Fibroblast of skin of right biceps (primary cell): ENCODE measurements at places on chromosomes 13 and 19.

DNA sequence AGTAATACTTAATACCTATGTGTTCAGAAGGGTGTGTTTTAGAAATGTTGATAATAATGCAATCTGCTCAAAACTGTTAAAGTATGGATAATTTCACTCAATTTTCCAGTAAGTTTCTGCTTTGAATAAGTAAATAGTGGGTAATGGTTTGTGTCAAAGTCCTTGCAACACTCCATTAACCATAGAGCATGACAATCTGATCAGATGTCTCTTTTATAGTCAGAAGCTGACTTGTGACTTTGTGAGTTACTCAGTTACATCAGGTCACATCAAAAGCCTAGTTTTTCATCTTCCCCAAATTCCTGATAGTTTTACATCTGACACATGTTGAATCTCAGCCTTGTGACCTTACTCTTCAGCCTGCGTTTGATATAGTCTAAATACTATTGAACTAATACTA lies 338.0 kb downstream of the EFNB2 start:
- DNase-seq: no peak

- no peak for DNase-seq
Measured at GRCh38 chr19:36125557-36125956, 10.3 kb downstream of the TBCB start.

DNA sequence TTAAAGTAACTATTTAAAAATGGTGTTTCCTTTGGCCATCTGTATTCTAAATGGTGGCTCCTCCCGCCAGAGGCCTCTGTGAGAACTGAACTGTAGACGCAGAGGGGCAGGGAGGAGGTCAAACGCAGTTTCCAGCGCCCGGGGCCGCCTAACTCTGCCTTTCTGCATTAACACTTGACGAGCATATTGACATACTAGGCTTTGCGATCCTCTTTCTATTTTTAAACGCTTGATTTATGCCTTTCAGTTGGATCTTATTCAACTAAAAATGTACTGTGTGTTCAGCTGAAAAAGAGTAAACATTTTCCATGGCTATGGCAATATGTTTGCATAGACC lies 74.7 kb downstream of the SPACA7 start:
- no peak for DNase-seq

DNA sequence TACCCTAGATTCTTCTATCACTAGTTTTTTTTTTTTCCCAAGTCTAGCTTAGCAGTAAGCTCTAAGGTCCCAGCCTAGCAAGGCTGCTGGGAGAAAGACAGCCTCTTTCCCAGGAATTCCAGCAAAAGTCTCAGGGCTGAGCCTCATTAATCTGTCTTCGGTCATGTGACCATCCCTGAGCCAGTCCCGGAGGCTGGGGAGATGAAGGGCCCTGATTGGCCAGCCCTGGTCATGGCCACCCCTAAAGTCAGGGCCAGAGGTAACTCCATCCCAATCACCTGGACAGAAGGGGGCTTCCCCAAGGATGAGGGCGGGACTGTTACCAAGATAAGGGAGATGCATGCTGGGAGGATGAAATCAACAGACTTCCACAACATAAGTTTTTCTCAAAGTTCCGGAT lies 43.3 kb downstream of the CCNE1 start:
- no peak for DNase-seq

DNA sequence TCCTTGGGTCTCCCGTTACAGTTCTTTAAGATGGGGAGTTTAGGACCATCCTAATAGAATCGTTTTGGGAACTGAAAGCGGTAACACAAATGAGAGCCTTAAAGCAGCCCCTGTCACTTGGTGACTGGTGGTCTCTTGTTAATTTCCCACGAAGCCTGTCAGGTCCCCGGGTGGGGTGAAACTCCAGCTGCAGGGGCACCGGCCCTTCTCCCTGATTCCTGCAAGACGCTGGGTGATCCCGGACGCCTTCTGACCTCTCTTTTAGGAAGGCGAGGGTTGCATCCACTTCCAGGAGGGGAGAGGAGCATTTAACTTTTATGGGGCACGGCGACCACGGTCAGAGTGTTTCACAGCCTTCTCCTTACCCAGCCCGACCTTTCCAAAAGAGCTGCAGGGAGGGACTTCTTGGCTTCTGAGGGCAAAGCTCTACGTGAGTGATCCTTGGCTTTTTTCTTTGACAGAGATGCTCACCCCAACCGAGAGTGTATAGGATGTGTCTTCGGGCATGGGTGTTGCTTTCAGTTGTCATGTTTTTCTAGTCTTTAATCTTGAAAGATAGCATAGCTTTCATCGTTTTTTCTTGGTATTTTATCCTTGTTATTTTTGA lies 688 bp downstream of the ZNF225 start:
- DNase-seq: no peak

DNA sequence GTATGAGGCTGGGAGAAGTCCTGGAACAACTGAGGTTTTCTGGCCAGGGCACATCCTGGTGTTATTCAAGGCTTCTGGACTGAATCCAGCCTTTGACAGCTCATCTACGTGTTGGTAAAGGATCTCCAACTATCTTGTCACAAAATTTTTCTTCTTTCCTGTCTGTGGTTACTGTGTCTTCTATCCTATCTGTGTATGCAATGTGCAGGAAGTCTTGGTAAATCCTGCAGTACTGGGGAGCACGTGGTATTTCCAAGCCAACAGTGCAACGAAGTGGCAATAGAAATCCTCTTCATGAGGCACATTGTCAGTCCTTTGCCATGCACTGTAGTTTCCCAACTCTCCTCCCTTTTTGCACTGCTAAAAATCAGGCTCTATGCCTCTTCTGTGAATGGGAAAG lies 86.7 kb downstream of the ZNF100 start:
- DNase-seq: no peak

DNA sequence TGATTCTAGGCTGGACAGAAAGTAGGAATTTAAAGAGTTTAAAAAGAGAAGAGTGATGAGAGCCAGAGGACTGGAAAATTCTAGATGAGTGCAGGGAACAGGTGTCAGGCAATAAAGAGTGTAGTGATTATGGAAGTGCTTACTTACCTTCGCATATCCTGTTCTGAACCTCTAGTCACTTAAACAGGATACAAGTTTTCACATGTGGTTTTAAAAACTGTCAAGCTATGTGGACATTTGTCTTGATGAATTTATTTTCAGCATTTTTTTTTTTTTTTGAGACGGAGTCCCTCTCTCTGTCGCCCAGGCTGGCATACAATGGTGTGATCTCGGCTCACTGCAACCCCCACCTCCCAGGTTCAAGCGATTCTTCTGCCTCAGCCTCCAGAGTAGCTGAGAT lies 34.3 kb upstream of the IL17D start:
- no peak for DNase-seq

DNA sequence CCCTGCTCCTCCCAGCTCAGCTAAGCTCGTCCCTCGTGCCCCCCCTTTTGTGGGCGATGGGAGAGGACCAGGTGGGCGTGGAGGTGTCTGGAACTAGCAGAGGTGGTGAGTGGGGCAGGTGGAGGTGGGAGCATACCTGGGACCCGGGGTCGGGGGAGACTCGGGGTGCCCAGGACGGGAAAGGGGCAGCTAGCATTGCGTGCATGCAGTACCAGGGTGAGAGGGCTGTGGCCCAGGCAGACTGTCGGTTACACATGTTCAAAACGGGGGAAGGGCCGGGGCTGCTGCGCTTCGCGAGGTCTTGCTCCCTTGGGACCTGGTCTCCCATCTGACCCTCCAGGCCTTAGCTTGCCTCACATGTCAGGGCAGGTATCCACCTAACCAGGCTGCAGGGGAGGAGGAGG lies 9.1 kb downstream of the TLE5 start:
- no peak for DNase-seq

- no peak for DNase-seq
Measured at GRCh38 chr13:110115591-110115990, 191.4 kb downstream of the COL4A1 start.

DNA sequence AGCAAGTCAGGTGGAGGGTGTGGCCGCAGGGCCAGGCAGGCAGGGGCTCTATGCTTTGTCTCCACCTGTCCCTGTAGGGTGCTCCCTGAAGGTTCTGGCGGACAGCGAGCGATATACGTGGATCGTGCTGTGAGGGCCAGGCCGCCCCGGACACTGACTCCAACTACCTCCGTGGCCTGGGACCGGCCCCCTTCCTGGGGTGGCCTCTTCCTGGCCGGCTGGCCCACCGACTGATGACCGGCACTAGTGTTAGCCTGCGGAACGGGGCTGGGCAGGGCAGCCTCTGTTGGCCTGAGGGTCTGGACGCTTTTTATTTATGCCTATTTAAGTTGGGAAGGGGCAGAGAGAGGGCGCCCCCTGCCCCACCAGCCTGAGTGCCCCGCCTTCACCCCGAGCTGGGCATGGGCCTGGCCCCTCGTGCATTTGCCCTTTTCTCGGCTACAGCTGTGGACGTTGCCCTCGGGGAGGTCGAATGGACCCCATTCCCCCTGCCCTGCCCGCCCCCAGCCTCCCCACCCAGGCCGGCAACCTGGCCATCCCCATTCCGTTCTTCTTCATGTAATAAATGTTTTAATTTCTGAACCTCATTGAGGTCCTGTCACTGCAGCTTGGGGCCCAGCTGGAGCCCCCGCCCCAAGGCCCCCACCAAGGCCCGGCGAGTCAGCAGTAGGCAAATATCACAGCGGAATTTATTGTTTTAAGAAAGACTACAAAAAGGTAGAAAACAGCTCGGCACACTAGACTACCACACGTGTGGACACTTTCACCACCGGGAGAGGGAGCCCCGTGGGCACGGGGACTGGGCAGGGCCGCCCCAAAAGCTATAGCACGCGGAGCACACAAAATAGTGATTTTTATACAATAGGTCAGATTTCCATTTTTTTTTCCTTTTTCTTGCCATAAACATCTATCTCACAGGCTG lies 8.8 kb downstream of the DCAF15 start:
- no peak for DNase-seq

DNA sequence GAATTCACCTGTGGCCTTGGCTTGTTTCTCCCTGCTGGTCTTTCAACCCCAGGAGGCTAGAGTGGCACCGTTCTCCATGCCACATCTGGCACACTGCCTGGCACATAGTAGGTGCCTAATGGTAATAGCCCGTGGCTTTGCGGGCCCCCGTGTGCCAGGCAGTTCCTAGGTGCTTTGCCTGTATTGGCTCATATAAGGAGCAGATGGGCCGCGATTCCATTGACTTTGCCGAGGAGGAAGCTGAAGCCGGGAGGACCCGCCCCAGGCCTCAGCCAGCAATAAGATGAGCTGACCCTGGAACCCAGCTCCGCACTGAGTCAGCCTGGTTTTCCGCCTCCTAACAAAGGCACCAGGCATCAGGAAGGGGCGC lies 807 bp downstream of the PGLYRP1 start:
- no peak for DNase-seq

DNA sequence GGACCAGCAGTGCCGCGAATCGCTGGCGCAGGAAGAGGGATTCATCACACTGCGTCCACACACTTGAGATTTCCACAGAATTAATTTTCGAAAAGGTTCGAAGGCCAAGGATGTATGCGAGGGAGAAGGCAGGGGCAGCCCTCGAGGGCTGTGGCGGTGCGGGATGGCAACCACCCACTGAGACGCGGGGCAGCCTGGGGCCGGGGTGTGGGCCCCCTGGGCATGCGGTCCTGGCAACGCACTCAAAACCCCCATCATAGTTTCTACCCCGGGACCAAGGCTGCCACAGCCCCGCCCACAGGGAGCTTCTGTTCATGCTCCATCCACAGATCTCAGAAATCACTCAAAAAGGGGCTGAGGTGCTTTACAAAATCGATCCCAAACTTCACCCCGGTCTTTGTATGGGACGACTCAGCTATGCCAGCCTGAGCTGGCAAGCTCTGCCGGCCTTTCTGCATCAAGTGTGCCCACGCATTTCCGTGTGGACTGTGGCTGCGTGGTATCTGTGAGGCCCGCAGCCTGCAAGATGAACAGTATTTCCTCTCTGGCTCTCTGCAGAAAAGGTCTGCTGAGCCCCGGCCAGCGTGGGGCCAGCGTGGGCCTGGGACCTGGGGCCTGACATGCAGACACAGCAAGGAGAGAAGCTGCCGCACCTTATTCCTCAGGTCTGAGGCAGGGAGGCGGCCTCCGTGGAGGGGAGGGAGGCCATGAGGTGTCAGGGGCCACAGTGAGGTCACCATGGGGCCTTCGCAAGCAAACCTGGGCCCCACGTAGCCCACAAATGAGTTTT lies 19.2 kb downstream of the ZNF787 start:
- no peak for DNase-seq

DNA sequence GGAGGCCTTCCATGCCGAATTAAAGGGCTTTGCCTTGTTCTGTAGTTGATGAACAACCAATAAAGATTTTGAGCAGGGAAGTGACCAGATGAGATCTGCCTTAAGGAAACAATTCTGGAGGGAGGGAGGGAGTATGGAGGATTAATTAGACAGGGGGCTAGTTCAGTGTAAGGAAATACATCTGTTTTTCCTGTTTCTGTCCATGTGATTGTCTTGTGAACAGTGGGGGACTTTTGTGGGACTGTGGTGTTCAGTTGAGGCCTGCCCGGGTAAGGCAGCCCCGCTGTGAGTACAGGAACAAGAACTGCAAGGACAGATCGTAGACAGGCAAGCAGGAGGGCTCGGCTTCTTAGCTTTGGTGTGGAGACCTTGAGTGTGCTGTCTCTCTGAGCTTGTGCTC lies 59.0 kb downstream of the DGKH start:
- no peak for DNase-seq

GRCh38 chr19:40216777-40217026 lies 1.5 kb downstream of the TTC9B start:
- DNase-seq: no peak

GRCh38 chr13:106532111-106532929 lies 3.1 kb downstream of the EFNB2 start:
- DNase-seq: peak; percentile 53

- DNase-seq: no peak
Measured at GRCh38 chr19:11059511-11060358, 29.5 kb upstream of the LDLR start.

DNA sequence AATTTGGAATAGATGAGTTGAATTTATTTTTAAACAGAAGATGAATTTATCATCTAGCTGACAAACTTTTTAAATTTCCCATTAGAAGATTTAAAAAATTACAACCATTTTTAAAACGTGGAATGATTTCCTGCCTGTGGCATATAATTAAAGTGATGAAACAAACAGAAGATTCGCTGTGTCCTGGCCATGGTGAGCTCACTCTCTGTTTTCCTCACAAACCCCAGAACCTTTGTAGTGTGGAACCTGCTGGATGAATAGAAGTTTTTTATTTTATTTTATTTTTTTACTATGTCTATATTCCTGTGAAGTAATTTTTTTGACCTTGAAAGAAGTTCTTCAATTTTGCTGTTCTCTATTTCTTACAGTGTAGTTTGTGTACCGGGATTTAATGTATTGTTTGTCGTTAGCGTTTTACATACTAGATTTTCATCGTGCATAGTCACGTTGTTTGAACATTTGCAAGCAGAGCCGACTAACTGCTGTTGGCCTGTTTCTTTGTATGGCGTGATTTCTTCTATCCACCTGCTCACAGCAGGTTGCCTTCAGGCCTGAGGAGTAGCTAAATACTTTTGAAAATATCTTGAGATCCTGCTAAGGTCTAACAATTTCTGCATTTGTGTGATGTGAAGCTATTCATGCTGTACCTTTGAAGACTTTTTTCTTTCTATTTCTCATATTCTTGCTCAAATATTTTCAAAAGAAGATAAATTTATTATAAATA lies 149.2 kb downstream of the GGACT start:
- no peak for DNase-seq

- no peak for DNase-seq
Measured at GRCh38 chr13:71935166-71935840, 68.3 kb upstream of the DACH1 start.
